Stimulated activated CD8-positive, alpha-beta memory T cell treated with anti-CD3 and anti-CD28 coated beads, Interleukin-4, amount 100 ng/mL, for 1 hour (primary cell): ENCODE measurements at places on chromosomes 7 and 10.

- no peak for DNase-seq
These were observed 189.3 kb downstream of the MAD1L1 start for GRCh38 chr7:2043316-2044039.

- DNase-seq, result no peak
These were observed 712 bp upstream of the CPVL start for GRCh38 chr7:29146888-29147609.

GRCh38 chr7:127791446-127792189, 139.6 kb downstream of the SND1 start:
- DNase-seq, result no peak

GRCh38 chr7:74718336-74718735, 55.5 kb upstream of the NCF1 start:
- DNase-seq, result no peak

- no peak for DNase-seq
These were observed 2.9 kb upstream of the IGF2BP3 start for GRCh38 chr7:23472956-23473843.

- no peak for DNase-seq
These were observed 1.1 kb downstream of the ZNF511 start for GRCh38 chr10:133309720-133310398.

- no peak for DNase-seq
These were observed 63.9 kb downstream of the PTPN12 start for GRCh38 chr7:77600952-77601351.

- no peak for DNase-seq
These were observed 67.5 kb downstream of the CLIP2 start for GRCh38 chr7:74356589-74357315.

DNA sequence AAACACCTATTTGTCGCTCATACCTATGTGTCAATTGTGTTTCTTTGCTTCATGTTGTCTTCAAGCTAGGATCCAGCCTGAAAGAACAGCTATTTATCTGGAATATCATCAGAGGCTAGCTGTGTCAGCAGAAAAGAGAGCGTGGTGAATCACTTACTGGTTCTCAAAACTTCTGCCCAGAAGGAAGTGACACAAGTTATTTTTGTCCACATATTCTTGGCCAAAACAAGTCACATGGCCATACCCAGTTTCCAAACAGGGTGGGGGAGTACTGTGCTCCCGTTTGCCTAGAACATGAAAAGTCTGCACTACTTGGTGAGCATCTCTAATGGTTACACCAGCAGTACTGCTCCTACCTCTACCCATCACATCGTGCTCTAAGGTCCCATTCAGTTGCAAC, 160.9 kb upstream of the CSTF2T start:
- no peak for DNase-seq

DNA sequence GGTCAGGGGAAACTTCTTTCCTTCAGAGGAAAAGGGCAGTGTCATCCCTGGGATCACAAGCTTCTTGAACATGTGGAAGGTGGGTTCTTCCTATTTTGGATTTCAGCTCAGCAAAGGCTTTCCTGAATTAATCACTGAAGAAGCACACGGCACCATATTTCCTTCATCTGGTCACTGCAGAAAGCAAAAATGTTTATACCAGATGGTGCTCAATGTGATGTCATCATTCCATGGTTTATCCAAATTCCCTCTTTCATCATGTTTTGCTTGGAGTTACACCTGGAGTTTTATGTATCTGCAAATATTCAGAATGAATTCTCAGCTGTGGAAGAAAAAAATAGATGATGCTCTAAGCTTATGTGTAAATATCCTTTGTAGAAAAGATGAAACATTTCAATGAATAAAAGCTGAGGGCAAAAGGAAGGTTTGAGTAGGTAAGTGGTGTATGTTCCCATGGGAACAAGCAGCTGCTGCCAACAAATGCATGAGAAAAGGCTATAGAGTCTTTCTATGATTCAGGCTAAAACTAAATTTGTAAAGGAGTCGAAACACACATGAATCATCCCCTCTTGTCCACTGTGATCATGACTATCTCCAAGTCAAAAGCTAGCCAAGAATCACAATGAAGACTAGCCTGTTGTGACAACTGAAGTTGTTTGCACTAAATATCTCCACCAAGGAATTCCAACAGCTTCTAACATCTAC, 26.9 kb upstream of the BPGM start:
- no peak for DNase-seq

DNA sequence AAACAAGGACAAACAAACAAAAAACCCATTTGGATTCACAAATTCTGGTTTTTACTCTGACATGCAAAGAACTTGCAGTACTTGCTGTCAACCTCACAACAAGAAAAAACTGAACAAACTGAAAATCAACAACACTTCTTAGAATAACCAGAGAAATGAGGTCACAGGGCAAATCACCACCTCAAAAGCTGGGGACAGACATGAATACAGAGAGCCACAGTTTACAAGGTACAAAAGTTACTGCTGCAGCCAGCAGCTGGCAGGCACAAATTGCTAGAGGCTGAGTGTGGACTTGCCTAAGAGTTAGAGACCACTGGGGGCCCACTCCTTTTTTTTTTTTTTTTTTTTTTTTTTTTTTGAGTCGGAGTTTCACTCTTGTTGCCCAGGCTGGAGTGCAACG, 15.0 kb upstream of the RNF32 start:
- DNase-seq, result no peak

GRCh38 chr10:107160866-107161265, 3.6 kb downstream of the SORCS1 start:
- no peak for DNase-seq

DNA sequence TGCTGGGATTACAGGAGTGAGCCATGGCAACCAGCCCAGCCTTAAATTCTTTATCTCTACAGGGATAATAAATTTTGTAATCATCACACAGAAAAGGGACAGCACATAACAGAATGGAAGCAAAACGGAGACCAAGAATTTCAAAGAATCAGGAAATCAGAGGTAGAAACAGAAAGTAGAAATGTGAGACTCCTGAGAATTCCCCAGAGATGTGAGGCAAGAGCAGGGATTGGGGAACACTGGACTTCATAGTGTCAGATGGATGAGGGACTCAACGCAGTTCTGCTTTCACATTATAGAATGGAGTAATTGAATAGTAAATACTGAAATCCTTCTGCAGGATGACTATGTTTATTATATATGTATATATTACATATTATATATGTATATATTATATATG, 52.5 kb upstream of the MPP7 start:
- DNase-seq, result no peak
